ENCODE measurements at places on chromosomes 1 and 21.

DNA sequence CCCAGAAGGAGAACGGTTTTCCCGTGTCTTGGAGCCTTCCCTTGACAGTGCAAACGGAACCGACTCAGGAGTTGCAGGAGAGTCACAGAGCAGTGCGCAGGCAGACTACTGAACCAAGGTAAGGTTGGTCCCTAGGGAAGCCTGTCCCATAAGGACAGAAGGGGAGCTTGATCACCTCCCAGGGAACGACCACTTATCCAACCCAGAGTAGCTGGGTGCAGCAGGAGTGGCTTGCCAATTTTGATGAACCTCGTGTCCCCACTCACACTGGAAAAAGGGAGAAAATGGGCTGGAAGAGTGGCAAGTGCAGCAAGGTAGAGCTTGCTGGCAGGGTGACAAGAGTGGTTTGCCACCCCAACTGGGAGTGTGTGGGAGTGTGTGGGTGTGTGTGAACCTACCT, 95.1 kb downstream of the LIPI start:
- no peak for DNase-seq

DNA sequence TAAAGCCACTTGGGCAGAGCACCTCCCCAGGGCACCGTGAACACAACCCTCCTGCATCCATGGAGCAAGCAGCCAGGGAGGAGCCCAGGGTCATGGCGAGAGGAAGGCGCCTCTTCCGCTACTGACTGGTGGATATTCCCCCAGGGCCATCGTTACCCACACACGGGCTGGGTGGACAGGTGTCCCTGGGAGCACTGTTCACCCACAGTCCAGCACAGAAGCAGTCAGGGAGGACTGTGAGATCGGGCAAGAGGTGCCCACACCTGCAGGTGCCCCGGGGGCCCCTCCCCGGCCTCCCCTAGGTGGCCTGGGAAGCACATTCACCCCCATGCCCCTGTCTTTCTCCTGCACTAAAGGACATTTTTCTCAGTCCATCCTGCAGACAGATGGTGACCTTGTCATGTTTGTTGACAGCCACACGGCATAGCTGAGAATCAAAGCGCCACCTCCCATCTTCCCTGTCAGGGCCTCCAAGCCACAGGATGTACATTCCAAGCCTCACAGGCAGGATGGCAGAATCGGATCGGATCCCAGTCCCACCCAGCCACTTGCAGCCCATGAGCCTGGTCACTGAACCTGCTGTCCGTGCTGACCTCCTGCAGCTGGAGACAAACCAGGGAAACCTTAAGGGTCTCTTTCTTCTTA, 160.2 kb downstream of the PRDM16 start:
- DNase-seq = no peak

- peak; percentile 97 for DNase-seq
These were observed 1.7 kb downstream of the RAB7B start for GRCh38 chr1:206001476-206001888.

GRCh38 chr1:89927049-89927448, 67.9 kb upstream of the ZNF326 start:
- DNase-seq = no peak

DNA sequence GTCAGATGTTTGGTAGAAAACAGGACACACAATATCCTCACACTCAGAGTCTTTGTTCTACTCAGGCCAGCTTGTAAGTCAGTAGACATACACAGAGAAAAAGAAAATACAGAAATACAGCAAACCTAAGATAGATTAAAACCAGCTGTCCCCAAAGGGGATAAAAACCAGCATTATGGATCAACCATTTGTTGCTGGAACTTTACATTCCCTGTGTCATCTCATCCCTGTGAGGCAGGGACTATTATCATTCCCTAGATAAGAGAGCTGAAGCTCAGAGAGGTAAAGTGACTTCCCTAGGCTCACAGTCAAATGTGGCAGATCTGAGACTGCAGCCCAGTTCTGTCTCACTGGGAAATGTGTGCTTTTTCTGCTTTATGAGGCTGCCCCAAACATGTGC, 80.7 kb downstream of the DMRTA2 start:
- DNase-seq = no peak

DNA sequence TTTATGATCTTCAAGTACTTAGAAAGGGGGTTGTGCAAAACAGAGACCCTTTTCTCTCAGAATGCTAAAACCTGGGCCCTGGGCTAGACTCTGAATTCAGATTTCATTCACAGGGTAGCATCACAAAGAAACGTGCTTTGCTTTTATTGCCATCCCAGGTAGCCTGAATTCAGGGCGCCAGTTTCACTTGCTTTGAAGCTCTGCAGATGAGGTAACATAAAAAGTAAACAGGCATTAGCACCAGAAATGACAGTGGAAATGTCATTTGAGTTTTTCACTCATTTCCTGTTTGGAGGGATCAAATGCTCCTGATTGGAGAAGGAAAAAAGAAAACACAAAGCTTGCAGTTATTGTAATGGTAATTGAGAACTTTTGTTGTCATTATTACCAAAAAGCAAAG, 2.6 kb downstream of the SYPL2 start:
- DNase-seq = no peak

GRCh38 chr1:64909031-64909430, 57.3 kb downstream of the JAK1 start:
- DNase-seq = no peak

- peak; percentile 57 for DNase-seq
These were observed 166.2 kb downstream of the ASTN1 start for GRCh38 chr1:176998183-176998795.

- no peak for DNase-seq
These were observed 56.8 kb downstream of the ATP5PO start for GRCh38 chr21:33858667-33859372.

GRCh38 chr1:7646981-7647901, 123.9 kb upstream of the VAMP3 start:
- DNase-seq = peak; percentile 59

- DNase-seq = peak; percentile 91
These were observed 404.8 kb downstream of the HLX start for GRCh38 chr1:221284028-221284427.

DNA sequence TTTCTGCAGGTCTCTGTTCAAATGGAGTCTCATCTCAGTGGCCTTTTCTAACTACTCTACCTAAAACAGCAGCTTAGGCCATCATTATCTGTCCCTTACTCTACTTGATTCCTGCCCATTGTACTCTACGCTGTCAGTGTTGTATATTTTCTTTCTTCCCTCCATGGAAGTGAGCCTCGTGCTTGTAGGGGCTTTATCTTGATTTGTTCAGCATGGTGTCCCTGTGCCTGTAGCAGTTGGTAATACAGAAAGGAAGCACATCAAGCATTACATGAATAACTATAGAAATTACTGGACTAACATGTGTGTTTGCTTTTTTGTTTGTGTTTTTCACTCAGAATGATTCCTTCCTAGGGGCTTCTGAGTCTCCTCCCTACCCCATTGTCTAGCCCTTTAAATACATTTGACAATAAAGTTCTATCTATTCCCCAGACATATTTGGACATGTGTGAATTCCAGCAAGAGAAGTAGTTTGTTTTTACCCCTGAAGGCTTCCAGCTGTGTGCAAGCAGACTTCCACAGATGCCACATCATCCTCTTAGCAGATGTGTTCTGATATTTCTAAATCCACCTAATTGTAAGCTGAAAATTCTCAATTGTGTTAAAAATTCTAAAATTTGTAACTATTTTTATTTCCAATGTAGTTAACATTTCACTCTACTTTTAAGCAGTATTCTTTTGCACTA, 40.3 kb downstream of the PRMT2 start:
- no peak for DNase-seq

- no peak for DNase-seq
These were observed 95.2 kb downstream of the PSMG1 start for GRCh38 chr21:39088031-39088370.

DNA sequence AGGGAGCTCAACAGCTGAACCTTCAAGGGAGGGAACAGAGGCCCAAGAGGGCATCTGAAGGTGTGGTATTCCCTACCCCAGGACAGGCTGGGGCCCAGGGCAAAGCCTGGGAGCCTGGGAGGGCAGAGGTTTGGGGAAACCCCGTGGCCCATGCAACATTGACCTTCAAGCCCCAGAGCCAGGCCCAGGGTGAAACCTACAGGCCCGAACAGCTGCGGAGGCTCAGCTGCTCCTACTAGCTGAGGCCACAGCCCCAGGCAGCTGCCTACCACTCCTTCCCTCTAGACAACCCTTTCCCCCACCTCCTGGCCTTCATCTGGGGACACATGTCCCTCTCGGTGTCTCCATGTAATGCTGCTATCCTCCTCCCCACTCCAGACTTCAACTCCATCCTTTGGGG, 3.2 kb downstream of the LAD1 start:
- no peak for DNase-seq

DNA sequence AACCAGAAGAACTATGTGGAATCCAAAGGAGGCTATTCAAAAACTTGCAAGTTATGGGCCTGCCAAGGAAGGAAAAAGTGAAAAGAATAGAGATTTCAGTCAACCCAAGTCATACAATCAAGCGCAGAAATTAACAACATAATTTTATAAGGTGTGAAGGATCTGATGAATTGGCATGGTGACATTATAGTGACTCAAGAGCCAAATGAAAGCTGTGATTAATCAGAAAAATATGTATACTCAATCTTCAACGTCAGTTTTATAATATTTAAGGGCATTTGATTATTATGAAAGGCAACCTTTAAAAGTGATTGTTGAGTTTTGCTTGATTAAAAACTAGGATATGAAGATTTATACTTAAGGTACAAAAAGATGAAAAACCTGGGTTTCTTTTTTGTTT, 37.8 kb upstream of the THEM4 start:
- peak; percentile 60 for DNase-seq

- peak; percentile 63 for DNase-seq
These were observed 37.3 kb downstream of the RGL1 start for GRCh38 chr1:183841950-183842794.

DNA sequence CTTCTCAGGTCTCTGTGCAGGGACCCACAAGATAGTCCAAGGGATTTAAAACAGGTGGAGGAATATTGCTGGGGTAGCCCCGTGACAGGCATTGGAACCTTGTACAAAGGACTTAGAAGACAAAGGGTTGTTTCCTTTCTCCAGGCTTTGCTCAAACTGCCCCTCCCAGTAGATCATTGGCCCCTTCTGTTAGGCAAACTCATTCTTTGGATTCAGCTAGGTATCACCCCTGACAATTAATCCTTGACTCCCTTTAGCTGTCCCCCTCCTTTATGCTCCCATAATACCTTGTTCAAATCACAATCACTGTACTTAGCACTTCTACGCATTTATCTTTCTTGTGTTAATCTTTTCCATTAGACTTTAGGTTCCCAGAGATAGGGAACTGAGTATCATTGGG, 360.5 kb downstream of the KCNH1 start:
- DNase-seq = no peak
